Astrocyte of the spinal cord (primary cell): ENCODE measurements at places on chromosomes 16 and 17.

GRCh38 chr17:77493901-77494663, 353.3 kb downstream of the SEC14L1 start:
- DNase-seq = no peak

- peak; percentile 86 for DNase-seq
These were observed 3.0 kb downstream of the PFN1 start for GRCh38 chr17:4945176-4945943.

DNA sequence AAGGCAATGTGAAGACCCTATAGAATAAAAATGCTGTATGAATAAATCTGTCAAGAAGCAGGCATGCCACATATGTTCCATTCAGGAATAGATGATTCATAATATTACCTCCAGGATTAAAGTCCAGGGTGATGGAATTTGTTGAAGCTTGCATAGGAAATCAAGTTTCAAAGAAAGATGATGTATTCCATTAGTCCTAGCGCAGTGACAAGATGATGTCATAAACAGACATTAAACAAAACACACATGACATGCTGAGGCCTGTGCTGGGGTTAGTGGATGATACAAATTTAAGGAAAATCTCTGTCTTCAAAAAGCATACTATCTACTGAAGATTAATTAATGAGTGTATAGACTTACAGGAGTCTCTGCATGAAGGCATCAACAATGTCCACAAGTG, 1025.2 kb downstream of the CDH11 start:
- DNase-seq = no peak

GRCh38 chr17:10612957-10613744, 44.0 kb downstream of the MYH3 start:
- peak; percentile 33 for DNase-seq

GRCh38 chr17:6476076-6476809, 32.0 kb downstream of the PIMREG start:
- DNase-seq = no peak

- DNase-seq = no peak
These were observed 220.3 kb downstream of the PRKCA start for GRCh38 chr17:66522591-66523272.

DNA sequence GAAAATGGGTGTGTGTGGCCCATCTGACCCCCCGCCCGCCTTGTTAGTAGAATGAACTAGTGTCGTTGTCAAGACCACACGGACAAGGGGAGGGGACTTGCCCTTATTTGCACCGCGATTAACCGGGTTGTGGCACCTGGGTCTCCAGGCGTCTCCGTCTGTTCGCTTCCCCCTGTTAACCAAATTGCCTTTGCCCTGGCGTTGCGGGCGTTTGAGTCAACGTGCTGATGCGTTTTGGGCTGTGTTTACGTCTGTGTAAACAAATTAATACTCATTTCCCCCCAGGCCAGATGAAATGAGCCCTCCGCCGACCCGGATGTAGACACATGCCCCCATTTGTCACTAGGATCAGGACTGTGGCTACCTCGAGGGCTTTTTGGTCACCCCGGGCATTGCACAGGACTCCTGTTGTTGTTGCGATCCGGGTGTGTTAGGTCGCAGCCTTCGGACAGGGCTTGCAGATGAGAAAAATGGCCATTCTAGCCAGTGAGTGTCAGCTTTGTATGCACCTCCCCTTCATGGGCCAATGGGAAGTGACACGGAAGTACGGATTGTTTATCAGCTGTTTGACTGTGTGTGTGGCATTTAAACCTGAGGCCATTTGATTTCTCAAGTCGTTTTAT, 906 bp downstream of the RBL2 start:
- peak; percentile 85 for DNase-seq

GRCh38 chr16:82867485-82867884, 240.7 kb downstream of the CDH13 start:
- no peak for DNase-seq

- DNase-seq = no peak
These were observed 228.2 kb downstream of the GRIN2A start for GRCh38 chr16:9953908-9954570.

DNA sequence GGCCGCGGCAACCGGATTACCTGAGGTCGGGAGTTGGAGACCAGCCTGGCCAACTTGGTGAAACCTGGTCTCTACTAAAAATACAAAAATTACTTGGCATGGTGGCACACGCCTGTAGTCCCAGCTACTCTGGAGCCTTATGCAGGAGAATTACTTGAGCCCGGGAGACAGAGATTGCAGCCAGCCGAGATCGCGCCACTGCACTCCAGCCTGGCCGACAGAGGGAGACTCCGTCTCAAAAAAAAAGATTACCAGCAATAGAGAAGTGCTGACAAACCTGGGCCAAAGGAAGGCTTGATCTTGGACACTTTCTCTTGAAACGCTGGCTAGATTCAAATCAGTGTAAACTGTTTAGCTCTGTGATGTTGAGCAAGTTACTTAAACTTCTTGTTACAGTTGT, 4.3 kb downstream of the MT1H start:
- peak; percentile 27 for DNase-seq

GRCh38 chr16:2324296-2324859, 16.1 kb downstream of the ABCA3 start:
- no peak for DNase-seq

DNA sequence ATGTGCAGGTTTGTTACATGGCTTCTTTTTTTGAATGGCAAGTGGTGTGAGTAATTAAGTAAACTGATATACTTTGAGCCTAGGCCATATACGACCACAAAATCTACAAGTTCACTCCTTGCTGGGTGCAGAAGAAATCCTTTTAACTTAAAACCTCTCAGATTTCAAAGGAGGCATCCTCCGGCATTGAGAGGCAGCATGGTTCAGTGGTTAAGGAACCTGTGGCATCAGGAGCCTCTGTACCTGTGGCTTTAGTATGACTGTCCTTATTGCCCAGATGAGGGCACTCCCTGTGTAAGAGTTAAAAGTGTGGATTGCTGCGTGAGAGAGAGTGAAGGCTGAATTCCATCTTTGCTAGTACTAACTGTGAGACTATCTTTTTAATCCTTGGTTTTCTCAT, 3.3 kb downstream of the NLRP1 start:
- DNase-seq = no peak

- DNase-seq = peak; percentile 48
These were observed 59.8 kb downstream of the BMERB1 start for GRCh38 chr16:15494236-15494635.

GRCh38 chr17:7825206-7825990, 8.6 kb upstream of the KDM6B start:
- DNase-seq = no peak
